ENCODE measurements at places on chromosomes 16 and 17.

DNA sequence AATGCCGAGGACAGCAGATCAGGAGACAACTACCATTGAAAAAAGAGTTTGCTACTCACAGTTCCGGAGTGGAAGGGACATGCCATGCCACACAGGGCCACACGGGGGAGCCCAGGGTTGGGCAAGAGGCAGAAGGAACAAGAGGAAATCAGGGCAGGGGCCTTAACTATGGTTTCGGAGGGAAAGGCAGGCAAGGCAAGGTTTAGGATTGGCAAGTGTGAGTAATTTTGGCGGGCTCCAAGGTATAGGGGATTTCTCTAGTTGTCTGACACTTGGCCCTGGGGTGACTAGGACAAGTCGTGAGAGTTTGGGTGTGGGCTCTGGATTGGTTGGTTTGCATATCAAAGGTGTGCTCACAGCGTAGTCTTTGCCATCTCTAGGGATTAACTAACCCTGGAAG is 27.0 kb upstream of the NTN1 start:
- peak; percentile 89 for DNase-seq

- no peak for DNase-seq
These were observed 257.6 kb downstream of the CDH13 start for GRCh38 chr16:82884320-82884898.

DNA sequence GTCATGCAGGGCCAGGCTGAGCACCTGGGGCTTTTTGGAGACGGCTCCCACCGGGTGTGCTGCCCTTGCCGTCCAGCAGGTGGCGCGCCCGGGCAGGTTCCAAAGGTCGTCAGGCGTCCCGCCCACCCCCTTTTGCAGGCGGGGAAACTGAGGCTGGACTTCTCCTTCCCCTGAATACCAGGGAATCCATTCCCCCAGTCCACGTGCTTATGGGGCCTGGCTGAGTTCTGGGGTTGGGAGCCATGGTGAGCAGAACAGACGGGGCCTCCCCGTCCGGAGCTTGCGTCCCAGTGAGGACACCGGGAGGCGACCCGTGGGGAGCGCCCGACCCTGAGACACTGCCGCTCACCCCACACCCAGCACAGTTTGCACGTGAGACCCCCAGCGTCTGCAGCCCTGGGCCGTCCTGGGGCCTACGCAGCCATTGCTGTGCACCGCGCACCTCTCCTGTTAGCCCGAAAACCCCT is 51.8 kb upstream of the JPH3 start:
- DNase-seq, result peak; percentile 86

- DNase-seq, result no peak
These were observed 143.4 kb downstream of the MSI2 start for GRCh38 chr17:57399690-57400089.

- DNase-seq, result no peak
These were observed 5.1 kb downstream of the PLCG2 start for GRCh38 chr16:81784072-81784795.

DNA sequence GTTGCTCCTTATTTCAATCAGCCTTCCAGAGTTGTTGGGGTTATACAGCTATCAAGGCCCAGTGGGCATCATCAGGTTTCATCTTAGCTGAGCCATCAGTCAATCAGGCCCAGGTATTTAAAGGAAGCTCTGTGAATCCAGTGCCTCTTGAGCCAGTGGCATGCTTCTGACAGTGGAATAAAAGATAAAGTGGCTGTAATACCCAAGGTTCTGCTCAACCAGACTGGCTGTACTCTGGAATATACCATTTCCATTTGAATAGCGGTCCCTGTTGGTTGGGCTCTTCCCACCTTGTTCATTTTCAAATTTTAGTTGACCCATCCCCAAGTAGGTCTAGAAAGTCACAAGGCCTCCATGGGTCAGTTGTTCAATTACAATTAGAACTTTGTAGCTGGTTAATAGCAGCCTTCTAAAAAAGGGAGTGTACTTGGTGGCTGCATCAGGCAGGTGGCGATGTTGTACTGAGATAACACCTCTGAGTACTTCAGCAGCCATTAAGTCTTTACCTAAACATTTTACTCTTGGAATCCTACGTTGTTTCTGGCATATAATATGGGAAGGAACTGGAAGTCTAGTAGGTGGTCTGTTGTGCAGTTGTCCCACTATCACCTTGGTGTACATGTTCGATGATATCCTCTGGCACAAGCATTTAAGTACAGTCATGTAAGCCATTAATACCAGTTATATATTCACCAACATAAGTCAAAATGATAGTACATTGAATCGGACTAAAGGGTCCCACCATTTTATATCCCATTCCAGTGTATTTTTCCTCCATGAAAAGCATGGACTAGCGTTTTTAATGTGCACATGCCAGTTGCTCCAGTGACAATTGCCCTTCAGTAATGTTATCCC is 294.1 kb downstream of the BCAS3 start:
- no peak for DNase-seq

DNA sequence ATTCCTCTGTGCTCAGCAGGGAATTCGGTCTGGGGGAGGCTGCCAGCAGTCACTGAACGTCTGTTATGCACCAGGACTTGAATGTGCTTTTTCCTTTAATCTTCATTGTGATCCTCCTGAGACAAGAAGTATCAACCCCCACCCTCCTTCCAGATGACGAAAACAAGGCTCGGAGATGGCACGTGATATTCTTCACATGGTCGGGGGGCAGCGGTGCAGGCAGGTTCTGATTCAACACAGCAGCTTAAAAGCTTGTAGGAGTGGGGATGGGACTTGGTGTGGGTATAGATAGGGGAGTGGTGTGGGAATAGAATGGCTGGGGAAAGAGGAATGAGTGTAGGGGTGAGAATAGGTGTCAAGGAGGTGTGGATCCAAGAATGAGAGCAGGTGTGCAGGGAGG is 6.4 kb downstream of the NECAB2 start:
- DNase-seq, result no peak

DNA sequence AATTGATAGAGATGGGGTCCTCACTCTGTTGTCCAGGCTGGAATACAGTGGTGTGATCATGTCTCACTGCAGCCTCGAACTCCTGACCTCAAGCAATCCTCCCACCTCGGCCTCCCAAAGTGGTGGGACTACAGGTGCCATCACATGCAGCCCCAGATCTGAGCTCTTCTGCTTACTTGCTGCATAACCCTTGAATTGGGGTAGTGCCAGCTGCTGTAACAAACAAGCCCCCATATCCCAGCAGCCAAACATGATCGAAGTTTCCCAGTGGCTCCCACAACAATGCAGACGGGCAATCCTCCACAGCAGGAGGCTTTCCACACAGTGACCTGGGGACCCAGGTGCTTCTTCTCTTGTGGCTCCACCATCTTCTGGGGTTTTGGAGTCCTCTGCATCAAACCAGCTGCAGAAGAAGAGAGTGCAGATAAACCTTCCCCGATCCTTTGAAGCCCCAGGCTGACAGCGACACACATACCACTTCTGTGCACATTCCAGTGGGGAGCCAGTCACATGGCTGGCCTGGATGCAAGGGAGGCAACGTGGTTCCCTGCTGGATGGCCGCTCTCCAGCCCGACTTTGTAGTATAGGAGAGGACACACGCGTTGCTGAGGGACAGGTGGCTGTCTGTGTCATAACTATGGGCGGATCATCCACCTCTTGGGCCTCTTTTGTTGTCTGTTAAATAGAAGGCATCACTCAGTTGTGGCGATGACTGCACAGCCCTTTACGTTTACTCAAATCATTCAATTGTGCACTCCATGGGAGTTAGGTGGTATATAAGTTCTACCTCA is 16.7 kb downstream of the SBK1 start:
- DNase-seq, result no peak

- no peak for DNase-seq
These were observed 17.6 kb downstream of the EPOP start for GRCh38 chr17:38656959-38657823.

DNA sequence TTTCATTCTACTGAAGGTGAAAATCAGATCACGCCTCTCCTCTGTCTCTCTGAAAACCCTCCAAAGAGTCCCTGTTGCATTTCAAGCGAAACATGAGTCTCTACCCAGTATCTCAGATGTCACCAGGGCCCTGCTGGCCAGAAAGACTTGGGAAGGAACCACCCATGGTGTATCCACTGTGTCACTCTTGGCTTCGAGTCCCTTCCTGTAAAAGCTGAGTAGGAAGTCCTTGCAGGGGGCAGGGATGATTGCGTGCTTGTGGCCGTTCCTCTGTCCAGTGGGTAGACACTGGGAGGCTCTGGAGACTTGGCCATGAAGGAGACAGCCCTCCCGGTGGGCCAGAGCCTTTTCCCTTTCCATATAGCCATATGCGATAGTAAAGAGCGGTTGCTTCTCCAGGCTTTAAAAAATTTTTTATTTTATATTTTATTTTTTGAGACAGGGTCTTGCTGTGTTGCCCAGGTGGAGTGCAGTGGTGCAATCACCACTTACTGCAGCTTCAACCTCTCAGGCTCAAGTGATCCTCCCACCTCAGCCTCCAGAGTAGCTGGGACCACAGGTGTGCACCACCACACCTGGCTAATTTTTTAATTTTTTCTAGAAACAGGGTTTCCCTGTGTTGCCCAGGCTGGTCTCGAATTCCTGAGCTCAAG is 19.0 kb upstream of the RMI2 start:
- DNase-seq, result no peak

DNA sequence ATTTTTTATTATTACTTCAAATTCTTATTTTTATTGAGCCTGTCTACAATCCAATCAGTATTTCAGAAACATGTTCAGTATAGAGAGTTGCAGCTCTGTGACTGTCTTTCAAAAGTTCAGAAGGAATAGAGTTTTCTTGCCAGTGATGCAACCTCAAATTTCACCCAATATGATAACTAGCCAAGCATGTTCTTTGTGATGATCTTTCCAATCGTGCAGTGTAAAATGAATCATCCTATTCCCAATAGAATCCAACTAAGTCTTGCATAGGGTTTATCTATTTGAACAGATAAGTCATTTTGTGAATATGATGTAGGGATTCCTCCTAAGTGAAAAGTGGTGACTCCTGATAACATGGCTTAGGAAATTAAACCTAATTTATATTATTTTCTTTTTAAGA is 937.8 kb downstream of the KCNJ2 start:
- no peak for DNase-seq

Data from activated CD8-positive, alpha-beta memory T cell treated with anti-CD3 and anti-CD28 coated beads for 24 hours (primary cell).